ENCODE measurements at places on chromosomes 3 and 15.

GRCh38 chr15:73747847-73748590, 5.1 kb downstream of the INSYN1 start:
- no peak for DNase-seq

DNA sequence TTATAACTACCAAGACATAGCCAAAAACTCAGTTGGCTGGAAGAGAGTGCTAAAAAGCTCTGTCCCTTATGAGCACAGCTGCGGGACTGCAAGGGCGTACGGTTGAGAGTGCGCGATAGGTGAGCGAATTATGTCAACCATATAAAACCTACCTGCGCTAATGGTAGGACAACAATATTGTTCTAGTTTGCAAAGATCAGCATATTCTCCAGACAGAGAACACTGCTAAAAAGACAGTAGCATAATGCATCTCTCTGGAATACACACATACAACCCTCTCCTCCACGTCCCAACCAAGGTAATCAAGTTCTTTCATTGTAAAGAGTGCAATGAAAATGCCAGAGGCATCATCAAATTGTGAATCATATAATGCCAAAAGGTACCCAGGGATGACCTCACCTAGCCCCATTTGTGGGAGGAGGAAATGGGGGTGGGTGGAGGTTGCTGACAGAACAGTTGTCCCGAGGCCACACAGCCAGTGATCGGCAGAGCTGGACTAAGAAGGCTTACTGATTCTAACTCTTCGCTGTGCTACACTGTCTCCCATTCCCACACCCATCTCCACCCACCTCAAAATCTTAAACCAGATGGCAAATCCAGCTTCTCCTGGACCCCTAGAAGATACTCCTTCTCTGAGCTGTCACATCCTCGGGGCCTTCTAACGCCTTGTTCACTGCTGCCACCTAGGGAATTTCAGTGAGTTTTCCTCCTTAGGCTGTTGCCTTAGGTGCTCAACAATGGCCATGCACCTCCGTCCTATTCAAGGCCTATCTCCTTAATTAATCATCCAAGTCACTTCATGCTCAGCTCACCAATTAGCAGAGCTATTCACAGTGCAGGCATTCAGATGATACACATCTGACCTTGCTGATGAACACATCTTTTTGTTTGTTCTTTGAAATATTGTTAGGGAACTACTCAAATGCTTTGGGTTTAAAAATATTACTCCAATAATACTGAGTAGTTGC, 60.7 kb downstream of the RPL22L1 start:
- DNase-seq, result peak; percentile 55

GRCh38 chr15:69724333-69724732, 271.7 kb downstream of the RPLP1 start:
- DNase-seq, result no peak

GRCh38 chr3:94734206-94734605, 671.3 kb downstream of the NSUN3 start:
- DNase-seq, result no peak

GRCh38 chr15:81880314-81880713, 165.5 kb downstream of the MEX3B start:
- no peak for DNase-seq

GRCh38 chr3:11601446-11602238, 42.1 kb downstream of the VGLL4 start:
- DNase-seq, result no peak

- DNase-seq, result peak; percentile 26
Measured at GRCh38 chr15:66089049-66089448, 164.5 kb downstream of the MEGF11 start.

GRCh38 chr3:126351086-126351770, 6.0 kb downstream of the KLF15 start:
- DNase-seq, result peak; percentile 0

DNA sequence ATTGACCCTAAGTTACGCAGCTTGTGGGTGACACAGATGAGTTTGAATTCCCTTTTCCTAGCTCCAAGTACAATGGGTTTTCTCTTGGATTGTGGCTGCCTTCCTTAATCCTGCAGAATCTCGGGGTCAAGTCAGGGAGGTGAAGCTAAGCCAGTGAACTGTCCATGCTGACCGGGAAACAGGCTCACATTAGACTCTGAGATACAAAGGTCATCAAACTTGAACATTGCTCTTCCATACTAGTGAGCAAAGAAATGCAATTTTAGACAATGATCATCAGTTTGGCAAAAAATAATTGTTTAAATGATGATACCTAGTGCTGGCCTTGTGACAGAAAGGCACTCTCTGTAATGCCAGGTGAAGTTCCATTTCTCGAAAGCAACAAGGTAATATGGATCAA, 31.6 kb downstream of the SLC6A1 start:
- DNase-seq, result no peak

GRCh38 chr3:194657439-194657838, 14.6 kb downstream of the LSG1 start:
- DNase-seq, result no peak

DNA sequence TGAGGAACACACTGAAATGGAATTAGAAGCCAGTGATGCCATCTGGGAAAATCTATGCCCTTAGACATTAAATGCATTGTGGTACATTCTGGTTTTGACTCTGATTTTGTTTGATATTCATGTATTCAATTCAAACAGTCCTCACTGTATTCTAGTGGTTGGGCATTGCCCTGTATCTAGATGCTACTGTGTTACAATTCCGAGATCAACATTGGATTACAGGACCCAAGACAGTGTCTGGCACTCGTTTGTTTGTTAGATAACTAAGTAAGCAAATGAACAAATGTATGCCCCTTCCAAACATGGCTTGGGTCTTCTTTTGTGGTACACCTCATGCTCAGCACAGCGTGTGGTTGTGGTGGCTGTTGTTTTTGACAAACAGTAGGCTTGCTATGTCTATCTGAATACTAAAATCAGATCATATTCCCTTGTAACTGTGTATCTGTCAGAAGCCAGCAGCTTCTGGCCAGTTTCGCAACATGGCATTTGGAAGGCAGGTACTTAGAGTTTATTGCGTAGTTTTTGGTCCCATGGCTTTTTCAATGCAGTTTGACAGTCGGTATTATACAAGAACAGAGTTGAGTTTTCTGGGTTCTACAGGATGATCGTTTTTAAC, 5.7 kb downstream of the FILIP1L start:
- DNase-seq, result no peak

GRCh38 chr3:12471241-12471640, 13.0 kb upstream of the TSEN2 start:
- DNase-seq, result no peak

GRCh38 chr3:39250116-39250747, 29.6 kb downstream of the CX3CR1 start:
- DNase-seq, result no peak

- no peak for DNase-seq
Measured at GRCh38 chr15:92033723-92034122, 180.2 kb downstream of the SLCO3A1 start.

DNA sequence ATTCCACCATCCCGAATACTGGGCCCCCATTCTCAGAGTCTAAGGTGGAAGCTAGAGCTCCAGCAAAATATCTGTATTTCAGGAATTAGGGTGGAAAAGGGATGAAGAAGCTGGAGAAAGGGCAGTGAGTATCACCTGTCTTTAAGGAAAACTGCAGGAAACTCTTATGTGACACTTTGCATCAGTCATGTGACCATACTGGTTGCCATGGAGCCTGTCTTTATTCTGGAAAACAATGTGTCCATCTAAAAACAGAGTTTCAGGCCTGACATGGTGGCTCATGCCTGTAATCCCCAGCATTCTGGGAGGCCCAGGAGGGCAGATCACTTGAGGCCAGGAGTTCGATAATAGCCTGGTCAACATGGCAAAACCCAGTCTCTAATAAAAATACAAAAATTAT, 52.9 kb upstream of the FSIP1 start:
- DNase-seq, result no peak

- DNase-seq, result no peak
Measured at GRCh38 chr3:183153210-183153950, 9.2 kb downstream of the LAMP3 start.

DNA sequence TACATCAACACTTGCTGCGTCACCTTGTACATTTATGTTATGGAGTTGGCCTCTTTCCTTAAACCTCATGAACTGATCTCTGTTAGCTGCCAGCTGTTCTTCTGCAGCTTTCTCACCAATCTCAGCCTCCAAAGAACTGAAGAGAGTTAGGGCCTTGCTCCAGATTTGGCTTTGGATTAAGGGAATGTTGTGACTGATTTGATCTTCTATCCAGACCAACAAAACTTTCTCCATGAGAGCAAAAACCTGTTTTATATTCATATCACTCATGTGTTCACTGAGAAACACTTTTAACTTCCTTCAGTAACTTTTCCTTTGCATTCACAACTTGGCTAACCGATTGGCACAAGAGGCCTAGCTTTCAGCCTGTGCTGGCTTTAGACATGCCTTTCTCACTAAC, 1156.0 kb upstream of the CADM2 start:
- no peak for DNase-seq

DNA sequence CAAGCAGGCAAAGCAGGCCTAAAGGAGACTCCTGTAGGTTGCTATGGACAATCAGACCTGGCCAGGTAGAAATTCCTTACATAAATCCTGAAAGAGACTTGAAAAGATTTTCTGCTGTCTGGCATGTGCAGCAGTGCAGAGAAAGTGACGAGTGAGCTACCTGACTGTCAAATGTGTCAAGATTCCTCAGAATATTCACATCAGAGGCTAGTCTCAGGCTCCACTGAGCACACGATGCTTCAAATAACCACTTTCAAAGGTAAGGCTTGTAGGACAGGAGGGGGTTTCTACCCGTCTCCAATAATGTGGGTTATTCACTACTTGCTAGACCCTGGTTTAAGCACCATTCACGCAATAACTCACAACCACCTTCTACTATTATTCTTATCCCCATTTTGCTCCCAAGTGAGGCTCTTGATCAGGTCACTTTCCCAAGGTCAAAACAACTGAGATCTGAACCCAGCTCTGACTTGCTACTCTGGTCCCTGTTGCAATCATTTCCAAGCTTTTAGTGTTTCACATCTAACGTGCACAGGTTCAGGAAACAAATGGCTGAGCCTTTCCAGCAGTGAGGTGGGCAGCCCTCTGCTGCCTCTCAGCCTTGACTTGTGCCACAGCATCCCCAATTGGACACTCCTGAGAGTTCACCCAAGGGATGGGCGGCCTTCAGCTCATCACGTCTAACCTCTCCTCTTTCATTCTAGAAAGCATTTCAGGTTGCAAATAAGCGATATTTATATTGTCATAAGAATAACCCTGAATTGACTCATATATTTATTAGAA, 329.9 kb upstream of the WNT5A start:
- DNase-seq, result no peak

DNA sequence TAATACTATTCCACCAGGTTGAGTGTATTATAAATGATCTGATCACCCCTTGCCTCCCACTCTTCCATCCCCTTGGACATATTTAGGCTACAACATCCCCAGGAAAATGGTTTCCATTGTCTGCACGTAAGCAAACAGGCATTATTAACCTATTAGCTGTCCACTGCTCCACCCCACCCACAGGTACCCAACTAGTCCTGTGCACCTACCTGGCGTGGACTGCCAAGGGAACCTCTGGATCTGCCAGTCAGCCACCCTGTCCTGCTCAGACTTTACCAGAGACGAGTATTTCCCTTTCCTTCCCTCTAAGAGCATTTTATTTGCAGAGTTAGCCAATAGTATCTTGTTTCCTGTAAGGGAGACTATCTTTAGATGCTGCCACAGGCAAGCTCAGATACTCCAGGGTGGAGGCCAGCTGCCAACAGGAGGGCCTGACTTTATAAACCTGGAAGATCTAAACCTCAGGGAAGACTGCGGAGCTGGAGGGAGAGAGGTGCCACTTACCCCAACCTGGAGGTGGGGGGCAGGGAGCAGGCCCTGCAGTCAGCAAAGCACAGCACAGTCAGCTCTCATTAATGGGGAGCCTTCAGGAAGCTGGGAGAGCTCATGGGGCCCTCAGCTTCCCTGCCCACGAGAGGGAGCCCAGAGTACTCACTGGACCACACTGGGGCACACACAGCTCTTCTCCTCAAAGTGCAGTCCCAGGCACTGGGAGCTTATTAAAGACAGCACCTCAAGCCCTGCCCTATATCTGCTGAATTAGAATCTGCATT, at the start of gene CX3CR1:
CX3CR1 (minus strand) TSS at position 292 of the 773 bp plus-strand sequence. CDS start 13,527 bp downstream, outside the sequence.
- no peak for DNase-seq

DNA sequence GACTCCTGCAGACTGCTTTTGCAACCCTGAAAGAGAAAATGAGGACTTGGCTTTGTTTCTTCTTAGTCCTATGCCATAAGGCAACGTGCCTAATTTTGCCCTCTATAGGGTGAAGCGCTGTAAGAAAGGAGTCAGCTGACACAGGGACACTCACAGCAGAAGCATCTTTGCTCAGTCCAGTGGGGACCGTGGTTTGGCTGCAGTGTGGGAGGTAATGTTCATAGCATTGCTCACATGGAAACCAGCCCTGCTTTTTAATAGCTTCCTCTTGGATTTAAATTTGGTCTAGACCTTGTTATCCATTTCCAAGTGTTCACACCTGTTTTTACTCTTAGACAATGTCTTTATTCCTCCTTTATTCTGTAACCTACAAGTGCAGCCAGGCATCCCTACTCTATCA, 1032.1 kb downstream of the NTRK3 start:
- no peak for DNase-seq

- DNase-seq, result no peak
Measured at GRCh38 chr3:175198991-175199783, 340.1 kb downstream of the NAALADL2 start.

DNA sequence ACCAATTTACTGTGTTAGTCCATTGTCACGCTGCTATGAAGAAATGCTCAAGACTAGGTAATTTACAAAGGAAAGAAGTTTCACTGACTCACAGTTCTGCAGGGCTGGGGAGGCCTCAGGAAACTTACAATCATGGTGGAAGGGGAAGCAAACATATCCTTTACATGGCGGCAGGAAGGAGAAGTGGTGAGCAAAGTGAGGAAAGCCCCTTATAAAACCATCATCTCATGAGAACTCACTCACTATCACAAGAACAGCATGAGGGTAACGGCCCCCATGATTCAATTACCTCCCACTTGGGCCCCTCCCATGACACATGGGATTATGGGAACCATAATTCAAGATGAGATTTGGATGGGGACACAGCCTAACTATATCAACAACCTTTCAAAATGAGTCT, 20.2 kb downstream of the USF3 start:
- no peak for DNase-seq

GRCh38 chr15:71883447-71883846, 73.1 kb downstream of the NR2E3 start:
- no peak for DNase-seq

DNA sequence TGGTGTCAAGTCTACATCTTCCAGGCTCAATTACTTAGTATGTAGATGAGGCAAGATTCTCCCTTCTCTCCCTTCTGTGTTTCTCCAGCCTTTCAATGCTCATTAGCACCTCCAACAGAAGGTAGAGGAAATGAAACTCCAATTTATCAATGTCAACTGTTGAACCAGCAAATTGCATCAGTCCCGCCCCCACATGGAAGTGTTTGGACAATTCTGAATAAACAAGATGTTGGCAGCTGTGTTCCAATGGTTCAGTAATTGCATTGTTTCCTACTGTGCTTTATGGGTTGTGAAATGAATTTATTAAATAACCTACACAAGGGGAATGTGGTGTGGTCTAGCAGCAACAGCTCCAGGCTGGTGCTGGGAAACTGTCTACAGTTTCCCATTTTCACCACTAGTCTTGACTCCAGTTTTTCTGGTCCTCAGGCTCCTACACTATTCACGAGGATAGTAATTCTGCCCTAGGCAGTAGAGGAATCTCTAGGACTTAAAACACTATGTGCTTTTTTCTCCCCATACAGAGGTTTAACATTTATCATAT, 91.9 kb downstream of the MB21D2 start:
- no peak for DNase-seq

- DNase-seq, result no peak
Measured at GRCh38 chr3:156908398-156908797, 82.2 kb downstream of the LEKR1 start.

All from head of caudate nucleus (tissue), 42 donors.